ENCODE measurements at places on chromosomes 7 and 10.

DNA sequence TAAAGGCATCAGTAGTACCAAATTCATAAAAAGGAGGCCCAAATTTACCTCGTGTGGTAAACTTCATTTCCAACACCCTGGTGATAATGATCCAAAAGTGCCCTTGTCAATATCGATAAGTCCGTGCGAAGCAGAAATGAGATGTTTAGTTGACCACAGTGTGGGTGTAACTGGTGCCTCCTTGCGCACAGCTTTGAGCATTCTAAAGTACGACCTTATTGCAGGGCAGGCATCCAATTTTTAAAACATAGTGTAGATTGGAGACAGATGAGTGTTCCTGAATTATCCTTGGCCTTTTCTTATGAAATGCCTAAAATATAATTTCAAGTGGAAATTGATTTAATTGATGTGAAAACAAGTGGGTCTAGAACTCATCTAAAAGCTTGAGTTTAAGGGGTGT lies 248.4 kb downstream of the TRIL start:
- no peak for DNase-seq

DNA sequence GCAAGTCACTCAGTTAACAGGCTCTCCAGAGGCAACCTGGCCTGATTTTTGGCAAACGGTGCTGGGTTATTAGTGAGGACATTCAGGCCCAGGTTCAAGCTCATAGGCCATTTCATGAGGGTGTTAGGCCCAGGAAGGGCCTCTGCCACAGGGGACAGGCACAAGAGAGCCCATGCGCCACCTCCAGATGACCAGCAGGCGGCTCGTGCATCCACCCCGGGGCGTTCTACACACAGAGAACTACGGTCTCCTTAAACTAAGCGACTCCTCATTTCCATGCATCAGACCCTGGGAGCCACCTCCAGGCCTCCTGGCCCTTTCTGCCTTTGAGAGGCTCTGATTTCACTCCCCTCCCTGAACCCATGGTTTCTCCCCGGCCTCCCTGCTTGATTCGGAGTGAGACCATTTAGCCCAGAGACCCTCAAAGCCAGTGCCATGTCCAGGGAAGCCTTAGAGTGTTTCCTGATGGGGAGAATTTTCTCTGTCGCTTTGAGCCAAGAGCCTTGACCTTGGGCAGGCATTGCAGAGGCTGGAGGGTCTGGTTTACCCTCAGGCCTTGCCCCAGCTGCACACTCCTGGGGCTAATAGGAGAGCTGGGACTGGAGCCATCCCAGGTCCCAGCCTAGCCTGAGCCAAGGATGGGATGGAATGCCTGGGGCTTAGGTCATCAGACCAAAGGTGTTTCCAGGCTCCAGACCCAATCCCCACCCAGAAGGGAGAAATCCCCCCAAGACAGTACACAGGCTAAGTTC lies 188.0 kb downstream of the GRID1 start:
- DNase-seq, result no peak

GRCh38 chr7:123710683-123711082 lies 38.1 kb downstream of the WASL start:
- DNase-seq, result no peak

- no peak for DNase-seq
Observed at GRCh38 chr10:114561008-114561523, 97.0 kb downstream of the ABLIM1 start.

DNA sequence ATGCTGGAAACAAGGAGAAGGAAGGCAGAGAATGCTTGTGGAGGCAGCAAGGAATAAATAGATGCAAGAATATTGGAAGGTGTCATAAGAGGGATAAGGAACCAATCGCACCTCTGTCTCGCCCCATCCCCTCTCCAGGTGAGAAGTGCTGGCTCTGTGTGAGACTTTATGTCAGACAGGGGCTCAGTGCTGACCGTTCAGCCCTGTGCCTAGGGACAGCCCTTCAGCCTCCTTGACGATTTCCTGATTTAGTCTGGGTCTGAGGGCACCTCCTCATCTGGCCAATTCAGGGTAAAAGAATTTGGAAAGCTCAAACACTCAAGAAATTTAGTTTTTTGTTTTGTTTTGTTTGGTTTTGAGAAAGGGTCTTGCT lies 54.9 kb downstream of the FAM241B start:
- DNase-seq, result no peak

DNA sequence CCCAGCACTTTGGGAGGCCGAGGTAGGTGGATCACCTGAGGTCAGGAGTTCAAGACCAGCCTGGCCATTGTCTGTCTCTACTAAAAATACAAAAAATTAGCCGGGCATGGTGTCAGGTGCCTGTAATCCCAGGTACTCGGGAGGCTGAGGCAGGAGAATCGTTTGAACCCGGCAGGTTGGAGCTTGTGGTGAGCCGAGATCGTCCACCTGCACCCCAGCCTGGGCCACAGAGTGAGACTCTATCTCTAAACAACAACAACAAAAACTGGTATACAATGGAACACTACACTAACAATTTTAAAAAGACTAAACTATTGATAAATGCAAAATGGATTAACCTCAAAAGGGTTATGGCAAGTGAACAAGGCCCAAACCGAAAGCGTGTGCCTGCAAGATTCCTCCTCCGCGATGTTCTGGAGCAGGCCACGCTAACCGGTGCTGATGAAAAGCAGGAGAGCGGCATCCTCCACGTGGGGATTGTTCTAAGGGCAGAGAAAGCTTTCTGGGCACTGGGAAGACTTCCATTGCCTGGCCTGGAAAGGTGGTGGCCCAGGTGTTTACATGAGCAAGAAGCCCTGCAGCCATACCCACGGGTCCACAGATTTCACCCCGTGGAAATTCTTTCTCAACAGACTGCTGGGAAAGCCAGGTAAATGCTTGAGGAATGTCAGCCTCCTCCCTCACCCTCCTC lies 53.8 kb downstream of the PDGFA start:
- no peak for DNase-seq

DNA sequence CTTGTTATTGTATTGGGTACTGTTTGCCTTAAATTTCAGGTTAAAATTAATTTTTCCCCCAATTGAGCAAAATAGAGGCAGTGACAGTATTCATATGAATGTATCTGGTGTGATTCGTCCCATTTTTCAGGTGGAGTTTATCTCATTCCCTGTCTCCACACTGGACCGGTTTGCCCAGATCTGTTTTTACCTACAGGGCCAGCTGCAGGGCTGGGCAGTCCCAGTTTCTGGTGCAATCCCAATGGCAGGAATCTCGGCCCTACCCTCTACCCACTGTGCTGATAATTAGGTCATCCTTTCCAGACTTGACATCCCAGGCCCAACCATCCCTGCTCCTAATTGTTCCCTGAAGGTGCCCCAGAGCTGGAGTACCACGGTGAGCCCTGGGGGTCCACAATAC lies 49.8 kb upstream of the NFE2L3 start:
- DNase-seq, result no peak

DNA sequence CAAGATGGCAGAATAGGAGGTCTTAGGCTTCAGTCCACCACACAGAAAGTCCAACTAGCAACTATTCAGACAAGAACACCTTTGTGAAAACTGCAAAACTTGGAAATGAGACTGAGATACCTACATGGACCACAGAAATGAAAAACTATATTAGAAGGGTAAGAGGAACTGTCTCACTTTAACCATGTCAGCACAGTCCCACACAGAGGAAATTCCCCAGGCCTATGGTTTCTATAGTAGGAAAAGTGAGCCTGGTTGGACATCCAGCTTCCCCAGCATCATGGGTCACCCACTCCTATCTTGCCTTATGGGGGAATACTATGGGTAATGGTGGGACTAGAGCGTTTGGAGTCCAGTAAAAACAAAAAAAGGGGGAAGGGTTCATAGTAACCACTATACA lies 38.8 kb upstream of the CDK6 start:
- DNase-seq, result no peak

- DNase-seq, result no peak
Observed at GRCh38 chr7:90459888-90460287, 9.6 kb upstream of the PTTG1IP2 start.

DNA sequence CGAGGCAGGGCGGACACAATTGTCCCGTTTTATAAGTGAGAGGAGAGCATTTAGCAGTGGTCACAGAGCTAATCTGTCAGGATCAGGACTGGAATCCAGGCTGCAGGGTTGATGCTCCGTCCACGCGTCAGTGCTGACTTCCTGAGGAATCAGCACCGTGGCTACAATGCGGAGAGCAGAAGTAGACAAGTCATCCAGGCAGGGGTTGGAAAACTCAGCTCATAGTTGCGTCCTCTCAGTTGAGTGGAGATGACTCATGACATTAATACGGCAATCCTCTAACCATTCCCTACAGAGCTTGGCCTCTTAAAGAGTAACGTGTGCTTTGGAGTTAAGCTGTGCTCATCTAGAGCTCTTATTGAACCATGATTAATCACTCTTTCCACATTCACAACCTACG lies 17.1 kb upstream of the HTR5A start:
- no peak for DNase-seq

- no peak for DNase-seq
Observed at GRCh38 chr7:130901209-130901783, 167.3 kb upstream of the KLF14 start.

GRCh38 chr7:32206488-32206887 lies 136.3 kb upstream of the PDE1C start:
- DNase-seq, result no peak

DNA sequence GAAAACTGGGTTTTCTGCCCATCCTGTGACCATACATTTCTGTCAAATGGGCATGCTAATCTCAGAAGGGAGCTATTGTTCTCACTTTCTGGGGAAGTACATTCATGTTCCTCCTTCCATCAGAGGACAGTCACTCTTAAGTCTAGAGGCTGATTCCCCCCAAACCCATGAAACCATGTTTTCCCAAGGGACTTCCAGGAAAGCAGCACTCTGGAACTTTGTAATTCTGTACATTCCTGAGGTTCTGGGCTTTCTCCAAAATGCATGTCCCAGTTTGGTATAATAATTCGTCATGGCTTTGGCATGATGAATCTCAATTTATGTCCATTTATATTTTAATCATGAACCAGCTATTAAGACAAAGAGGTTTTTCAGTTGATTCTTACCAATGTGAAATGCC lies 688.1 kb downstream of the LRMDA start:
- DNase-seq, result no peak

GRCh38 chr10:16116404-16117304 lies 256.3 kb upstream of the MINDY3 start:
- no peak for DNase-seq

DNA sequence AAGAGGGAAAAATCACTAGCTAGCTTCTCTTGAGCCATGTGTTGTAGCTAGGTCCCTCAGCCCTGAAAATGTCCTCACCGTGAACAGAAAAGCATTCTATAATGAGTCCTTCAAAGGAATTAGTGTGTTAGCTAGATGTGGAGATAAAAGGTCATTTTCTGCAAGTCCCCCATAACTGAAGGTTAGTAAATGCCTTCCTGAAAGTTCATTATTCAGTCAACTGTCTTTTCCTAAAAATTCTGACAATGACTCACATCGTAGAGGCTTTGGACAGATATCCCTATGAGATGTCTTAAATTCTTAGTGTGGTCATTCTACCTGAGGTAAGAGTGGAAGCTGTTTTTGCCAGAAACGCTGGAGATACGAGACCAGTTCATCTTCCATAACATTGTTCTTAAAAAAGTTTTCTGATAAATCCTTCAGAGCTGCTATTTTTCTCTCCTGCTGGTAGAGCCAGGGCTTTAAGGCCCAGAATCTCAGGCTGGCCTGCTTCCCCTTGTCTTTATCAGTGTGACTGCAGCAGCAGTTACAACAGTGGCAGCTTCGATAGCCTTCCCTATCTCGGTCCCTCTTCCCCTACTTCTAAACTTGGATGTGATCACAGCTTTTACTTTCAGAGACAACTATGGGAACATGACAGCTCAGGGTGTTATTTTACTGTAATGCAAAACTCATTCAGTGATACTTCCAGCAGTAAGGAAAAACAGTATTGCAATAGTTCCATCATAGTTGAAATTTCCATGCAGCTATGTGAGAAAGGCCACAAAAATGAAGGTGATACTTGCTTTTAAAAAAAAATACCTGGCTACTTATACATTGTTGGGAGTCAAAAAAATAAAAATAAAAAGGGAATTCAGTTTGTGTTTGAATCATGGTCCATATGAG lies 37.3 kb upstream of the PRKAR2B start:
- DNase-seq, result no peak

DNA sequence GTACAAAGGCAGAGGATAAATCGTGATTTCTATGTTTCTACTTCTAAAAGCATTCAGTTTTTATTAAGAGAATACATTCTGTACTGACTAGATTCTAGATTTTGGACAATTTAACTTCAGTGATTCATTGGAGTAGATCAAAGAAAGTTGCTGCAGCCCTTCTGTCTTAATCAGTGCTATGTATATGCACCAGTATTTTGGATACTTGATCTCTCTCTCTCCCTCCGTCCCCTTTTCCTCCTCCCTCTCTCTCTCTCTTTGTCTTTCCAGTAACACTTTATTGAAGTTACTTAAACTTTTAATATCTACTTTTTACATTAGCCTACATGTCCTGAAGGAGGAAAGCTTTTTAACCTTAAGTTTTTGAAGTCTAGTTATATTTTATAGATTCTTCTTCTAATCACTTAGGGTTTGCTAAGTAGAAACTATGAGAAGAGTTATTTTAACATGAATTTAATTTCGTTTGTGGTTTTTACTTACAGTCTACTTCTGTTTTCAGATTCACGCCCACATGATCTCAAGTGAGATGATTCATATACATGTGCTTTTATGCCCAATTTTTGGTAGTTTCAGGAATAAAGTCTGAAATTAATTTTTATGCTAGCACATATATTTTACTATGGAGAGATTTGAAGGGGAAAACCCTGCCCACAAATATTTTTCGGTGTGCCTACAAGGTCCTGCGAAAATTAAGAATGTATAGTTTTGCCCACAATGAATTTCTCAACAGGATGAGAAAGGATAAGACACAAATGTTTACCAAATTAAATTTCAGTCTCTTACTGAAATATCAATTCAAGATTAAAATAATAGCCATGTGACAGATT lies 9.1 kb downstream of the MDFIC start:
- no peak for DNase-seq

- no peak for DNase-seq
Observed at GRCh38 chr10:91745090-91745831, 53.0 kb upstream of the TNKS2 start.

- no peak for DNase-seq
Observed at GRCh38 chr7:44116789-44117666, 6.3 kb downstream of the POLD2 start.

- no peak for DNase-seq
Observed at GRCh38 chr7:17369691-17370426, 71.4 kb downstream of the AHR start.

- no peak for DNase-seq
Observed at GRCh38 chr7:30659312-30659711, 22.9 kb downstream of the CRHR2 start.

GRCh38 chr10:127973791-127974311 lies 66.9 kb downstream of the PTPRE start:
- no peak for DNase-seq

DNA sequence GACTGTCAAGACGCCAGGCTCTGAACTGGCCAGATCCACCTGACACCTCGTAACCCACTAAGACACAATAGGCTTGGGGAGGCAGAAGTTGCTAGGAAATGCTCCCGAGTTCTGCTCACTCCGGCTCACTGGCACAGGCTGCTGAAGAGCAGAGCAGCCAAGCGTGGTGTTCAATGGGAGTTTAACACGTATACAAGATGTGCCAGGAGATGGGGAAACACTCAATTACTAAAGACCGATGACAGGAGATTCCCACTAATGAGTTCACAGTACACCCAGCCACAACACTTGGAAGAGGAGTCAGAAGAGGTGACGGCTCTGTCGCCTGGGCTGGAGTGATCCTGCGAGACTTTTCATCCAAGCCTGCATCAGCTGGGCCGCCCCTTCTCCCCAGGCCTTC lies 303.4 kb downstream of the GFRA1 start:
- DNase-seq, result no peak

GRCh38 chr10:43647576-43647975 lies 1.1 kb downstream of the ZNF32 start:
- no peak for DNase-seq

- DNase-seq, result no peak
Observed at GRCh38 chr7:71636329-71636728, 504.4 kb downstream of the GALNT17 start.

Data from stimulated activated CD4-positive, alpha-beta T cell treated with anti-CD3 and anti-CD28 coated beads, Interleukin-15, amount 100 ng/mL, for 1 hour (primary cell).